ENCODE measurements at places on chromosomes 1 and 21. TPM values are rescaled to one million over a fixed set of nuclear protein-coding genes. Genes with fewer than 3 reads are reported as not detected.
A peak's percentile ranks its signal among the peaks of the same experiment; 100 is the strongest.

GRCh38 chr1:205047764-205048231 is 4.8 kb downstream of the CNTN2 start:
- DNase-seq, result no peak

DNA sequence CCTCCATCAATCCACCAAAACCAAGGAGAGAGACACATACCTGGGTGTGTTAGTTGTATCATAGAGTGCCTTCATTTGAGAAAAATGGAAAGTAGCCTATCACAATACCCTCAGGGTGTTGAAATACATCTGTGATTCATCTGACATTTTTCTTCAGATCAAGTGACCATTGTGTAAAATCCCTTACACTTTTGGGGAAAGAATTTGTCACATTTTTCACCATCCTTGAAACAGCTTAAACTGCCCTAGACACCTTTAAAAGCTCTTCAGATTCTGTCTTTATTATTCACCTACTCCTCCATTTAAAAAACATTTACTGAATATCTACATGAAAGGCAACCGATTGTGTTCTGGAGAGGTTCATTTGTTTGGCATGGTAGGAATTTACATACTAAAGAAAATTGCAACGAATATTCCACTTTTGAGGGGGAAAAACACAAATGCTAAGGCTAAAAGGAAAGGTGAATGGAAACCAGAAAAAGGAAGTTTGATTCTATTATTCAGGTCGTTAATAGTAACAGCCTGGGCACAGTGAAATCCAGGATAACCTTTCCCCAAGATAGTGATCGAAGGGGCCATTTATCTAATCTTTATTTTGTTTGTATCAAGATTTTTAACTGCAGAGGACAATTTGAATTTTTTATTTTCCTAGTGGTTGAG is 70.4 kb upstream of the SAMSN1 start:
- no peak for DNase-seq

FCRL3 gene
- not detected for total RNA-seq

GRCh38 chr1:17436380-17437174 is 2.9 kb downstream of the RCC2 start:
- DNase-seq, result no peak

TEKT2 gene
- total RNA-seq, result 0.18 TPM

DNA sequence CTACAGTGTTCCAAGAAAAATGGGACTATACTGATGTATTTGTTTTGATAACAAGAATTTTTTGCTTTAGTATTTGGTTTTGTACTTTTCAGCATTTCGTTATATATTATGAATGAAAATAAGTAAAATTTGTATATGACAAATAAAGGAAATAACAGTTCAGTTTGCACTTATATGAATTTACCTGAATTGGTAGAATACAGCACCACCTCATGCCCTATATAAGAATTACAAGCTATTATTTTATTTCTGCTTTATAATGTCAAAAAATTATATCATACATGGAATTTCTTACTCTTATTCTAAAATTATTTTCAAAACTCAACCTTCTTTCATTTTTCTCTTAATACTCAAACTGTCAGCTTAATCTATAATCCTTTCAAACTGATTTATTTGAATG is 14.6 kb downstream of the EFCAB7 start:
- DNase-seq, result no peak

SLC22A15 gene
- total RNA-seq, result 0.52 TPM

GRCh38 chr1:7975212-7975865 is 13.8 kb downstream of the PARK7 start:
- no peak for DNase-seq

DNA sequence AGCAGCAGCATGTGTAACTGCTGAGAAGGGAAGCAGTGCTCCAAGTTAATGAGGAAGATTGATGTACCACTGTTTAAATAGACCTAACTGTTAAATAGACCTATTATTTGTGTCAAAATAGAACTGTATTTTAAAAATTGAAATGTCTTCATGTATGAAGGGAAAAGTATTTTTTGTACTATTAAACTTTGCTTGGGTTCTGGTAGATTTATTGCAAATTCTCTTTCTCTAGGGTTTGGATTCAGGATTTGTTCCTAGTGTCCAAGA is 128.3 kb downstream of the OSBPL9 start:
- no peak for DNase-seq

- no peak for DNase-seq
Observed at GRCh38 chr21:45421846-45422775, 17.1 kb downstream of the COL18A1 start.

ADORA1 gene
- not detected for total RNA-seq

GRCh38 chr1:233673261-233673946 is 59.5 kb downstream of the KCNK1 start:
- no peak for DNase-seq

GRCh38 chr21:38910390-38911067 is 104.8 kb downstream of the ETS2 start:
- no peak for DNase-seq

ZNF687 gene
- 25.0 TPM for total RNA-seq

GRCh38 chr1:10629091-10629815 is 154.5 kb downstream of the PEX14 start:
- no peak for DNase-seq

BMP8B gene
- total RNA-seq, result 1.9 TPM

GRCh38 chr1:184792450-184792969 is 37.9 kb upstream of the EDEM3 start:
- no peak for DNase-seq

- no peak for DNase-seq
Observed at GRCh38 chr1:184800876-184801275, 46.2 kb upstream of the EDEM3 start.

CELA2B gene
- total RNA-seq, result not detected

F11R gene
- total RNA-seq, result 15.5 TPM

MRAP gene
- total RNA-seq, result not detected

DNA sequence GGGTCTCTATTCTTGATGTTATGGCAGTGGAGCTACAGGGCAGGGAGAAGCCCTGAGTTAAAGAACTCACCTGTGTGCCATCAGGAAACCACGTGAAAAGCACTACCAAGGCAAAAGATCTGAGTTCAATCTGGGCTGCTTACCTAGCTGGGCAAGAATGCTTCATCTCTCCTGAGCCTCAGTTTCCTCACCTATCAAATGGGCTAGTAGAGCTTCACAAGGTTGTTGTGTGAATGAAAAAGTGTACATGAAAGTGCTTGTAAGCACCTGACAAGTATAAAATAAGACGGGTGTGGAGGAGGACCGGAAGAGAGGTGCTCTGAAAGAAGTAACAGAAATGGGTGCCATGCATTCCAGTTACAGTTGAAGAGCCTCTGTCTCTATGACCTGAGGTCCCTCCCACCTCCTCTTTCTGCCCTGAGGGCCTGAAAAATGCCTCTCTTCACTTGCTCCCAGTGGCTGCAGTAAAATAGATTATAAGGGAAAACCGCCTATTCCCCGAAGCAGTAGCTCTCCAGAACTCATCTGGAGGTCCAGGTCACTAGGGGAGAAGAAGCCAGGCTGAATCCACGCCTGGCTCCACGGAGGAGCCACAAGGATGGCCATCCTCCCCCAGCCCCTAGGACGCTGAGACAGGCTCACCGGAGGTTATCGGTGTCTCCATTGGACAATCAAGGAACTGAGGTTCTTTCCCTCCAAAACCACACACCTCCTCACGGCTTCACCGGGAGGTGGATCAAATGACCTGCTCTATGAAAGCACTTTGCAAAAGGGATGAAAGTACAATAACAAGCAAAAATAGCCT is 1.4 kb downstream of the GPR161 start:
- DNase-seq, result no peak

DNA sequence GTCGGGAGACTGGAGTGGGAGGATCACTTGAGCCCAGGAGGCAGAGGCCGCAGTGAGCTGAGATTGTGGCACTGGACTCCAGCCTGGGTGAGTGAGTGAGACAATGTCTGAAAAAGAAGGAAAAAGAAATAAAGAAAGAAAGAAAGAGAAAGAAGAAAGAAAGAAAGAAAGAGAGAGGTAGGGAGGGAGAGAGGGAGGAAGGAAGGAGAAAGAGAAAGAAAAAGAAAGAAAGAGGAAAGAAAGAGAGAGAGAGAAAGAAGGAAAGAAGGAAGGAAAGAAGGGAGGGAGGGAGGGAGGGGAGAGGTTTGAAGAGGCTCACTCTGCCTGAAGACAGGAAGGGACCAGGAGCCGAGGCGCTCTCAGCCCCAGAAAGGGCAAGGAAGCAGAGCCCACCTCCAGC is 4.8 kb upstream of the TCP10L start:
- DNase-seq, result no peak

DNA sequence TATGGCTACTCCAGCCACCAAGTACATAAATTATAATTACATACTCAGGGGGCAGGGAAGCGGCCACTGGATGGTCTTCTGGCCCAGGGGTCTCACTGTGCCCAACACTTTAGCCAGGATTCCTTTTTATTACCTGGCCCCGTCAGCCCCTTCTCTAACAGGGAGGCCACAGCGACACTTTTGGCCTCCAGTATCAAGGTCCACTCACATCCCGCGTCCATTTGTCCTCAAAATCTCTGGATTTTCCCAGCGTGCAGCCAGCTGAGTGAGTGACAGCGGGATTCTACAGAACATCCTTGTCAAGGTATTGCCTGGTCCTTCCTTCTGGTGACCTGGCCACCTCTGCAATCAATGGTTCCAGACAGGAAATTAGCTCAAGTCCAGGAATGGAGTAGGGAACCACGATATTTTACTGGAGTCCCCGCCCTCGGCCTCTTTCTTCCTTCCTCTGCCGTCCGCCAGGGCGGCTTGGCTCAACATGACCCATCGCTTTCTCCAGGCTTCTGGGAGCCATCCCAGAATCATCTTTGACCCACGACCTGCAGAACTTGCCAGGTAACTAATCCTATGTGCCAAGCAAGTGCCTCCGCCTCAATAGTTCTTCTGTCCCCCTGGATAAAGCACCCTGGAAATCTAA is 2.7 kb upstream of the COL6A2 start:
- DNase-seq, result peak; percentile 2

DNA sequence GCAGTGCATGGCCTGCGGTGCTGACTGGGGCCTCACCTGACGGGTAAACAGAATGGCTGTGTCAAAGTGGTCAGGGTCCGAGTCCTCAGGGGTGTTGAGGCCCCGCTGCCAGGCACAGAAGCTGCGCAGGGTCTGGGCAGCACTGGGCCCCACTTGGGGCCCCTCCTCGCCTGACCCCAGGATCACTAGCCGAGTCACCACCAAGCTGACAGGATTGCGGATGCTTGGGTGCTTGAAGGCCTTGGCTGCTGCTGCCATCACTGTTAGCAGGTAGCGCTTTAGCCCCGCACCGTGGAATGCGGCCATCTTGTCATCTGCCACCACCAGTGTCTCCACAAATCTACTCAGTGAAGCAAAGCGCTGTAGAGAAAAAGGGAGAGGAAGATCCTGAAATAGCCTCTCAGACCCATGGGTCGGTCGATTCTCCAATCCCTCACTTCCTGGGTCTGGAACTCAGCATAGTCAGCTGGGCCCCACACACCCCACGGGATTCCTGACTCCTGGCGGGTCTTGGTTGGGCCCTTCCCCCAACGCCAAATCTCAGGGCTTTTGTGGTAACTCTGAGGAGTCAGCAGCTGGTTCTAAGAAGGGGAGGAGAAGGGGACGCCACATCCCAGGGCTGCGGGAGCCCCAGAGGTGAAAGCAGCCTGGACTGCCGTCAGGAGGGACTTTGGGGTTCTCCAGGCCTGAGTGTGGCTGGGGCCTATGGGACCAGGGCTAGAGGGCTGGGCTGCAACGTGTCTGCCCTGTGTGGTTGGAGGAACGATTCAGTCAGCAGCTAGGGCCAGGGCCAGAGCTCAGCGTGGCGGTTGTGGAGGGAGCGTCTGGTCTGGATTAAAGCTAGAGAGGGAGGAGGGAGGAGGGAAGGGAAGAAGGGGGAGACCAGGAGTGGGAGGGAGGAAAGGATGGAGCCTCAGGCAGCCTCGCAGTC is 2.1 kb downstream of the ADAMTS4 start:
- DNase-seq, result no peak
